ENCODE measurements at places on chromosomes 4 and X. TPM values are rescaled to one million over a fixed set of nuclear protein-coding genes. Genes with fewer than 3 reads are reported as not detected.

- DNase-seq: peak; percentile 5
- H3K4me1 ChIP-seq: no peaks in the 10 kb centered on the region
- H3K27ac ChIP-seq: no peak overlapping the region
- H3K27me3 ChIP-seq: peaks cover 25% of the 10 kb centered on the region
These were observed 12.4 kb downstream of the S100G start for GRCh38 chrX:16662402-16662801.

GRCh38 chrX:22889819-22890218 lies 109.9 kb upstream of the DDX53 start:
- H3K27ac ChIP-seq: no peak overlapping the region
- no peaks in the 10 kb centered on the region for H3K27me3 ChIP-seq
- no peaks in the 10 kb centered on the region for H3K4me1 ChIP-seq
- no peaks in the 10 kb centered on the region for H3K36me3 ChIP-seq

DNA sequence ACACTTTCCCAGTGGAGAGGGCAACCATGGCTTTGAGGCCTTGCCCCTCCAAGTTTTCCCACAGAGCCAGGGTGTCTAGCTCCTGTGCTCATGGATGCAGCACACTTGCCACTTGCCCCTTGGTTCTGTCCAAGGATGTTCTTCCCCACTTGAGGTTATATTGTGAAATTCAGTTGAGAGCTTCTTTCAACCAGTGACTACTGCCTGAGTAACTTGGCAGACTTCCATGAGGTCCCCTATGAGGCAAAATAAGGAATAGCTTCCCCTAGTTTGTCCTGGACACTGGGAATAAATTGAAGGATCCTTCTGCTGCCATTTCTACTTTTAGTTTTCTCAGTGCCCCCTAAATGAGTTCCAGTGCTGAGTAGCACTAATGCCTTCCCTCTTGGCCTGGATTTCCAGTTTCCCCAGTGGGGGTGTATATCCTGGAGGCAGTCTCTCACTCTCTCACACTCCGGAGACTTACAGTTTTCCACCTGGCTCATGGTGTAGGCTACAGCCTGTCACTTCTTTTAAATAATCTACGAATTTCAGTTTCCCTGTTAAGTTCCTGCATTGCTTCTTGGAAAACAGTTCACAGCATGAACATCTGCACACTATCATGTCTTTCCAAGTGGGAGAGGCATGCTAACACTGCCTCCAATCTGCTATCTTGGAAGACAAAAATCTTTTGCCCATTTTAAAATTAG lies 36.4 kb upstream of the ADH4 start:
- H3K4me3 ChIP-seq: no peak overlapping the region
- H3K27me3 ChIP-seq: no peaks in the 10 kb centered on the region
- DNase-seq: peak; percentile 89
- H3K36me3 ChIP-seq: no peaks in the 10 kb centered on the region
- peaks cover 6% of the 10 kb centered on the region for H3K4me1 ChIP-seq

DNA sequence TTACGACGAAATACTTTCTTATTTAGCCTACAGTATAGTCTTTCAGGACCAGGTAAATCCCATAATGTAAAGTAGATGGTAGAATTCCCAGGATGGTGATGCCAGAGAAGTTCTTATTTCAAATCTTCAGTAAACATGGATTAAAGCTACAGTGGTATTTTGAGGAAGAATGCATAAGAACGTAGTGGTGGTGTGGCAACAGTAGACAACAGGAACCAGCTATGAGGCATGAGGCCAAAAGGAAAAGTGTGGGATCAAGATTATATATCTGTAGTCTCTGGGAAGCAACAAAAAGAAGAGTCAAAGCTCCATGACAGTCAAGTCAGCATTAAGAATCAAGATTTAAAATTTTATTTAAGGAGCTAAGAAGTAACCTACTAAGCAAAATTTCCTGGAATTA lies 60.2 kb downstream of the METTL14 start:
- DNase-seq: no peak
- H3K27ac ChIP-seq: no peak overlapping the region
- no peak overlapping the region for H3K4me3 ChIP-seq
- H3K36me3 ChIP-seq: peaks cover 21% of the 10 kb centered on the region
- no peaks in the 10 kb centered on the region for H3K27me3 ChIP-seq

DNA sequence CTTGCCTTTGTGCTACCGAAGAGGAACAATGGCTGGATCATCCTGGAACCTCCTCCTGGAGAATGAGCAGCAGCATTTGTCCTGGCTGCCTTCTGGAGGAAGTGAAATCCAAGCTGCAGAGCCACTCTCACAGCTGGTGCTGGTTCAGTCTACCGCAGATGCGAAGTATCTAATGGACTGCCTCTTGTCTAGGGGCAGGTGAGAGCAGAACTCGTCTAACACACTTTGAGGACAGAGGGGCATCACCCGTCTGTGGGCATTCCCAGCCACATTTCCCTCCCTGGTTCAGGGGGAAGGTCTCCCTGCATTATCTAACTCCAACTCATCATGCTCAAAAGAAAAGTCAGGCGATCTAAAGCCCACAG lies 338.2 kb upstream of the GATB start:
- no peaks in the 10 kb centered on the region for H3K27me3 ChIP-seq
- no peak for DNase-seq
- no peak overlapping the region for H3K27ac ChIP-seq
- peaks cover 25% of the 10 kb centered on the region for H3K4me1 ChIP-seq
- no peak overlapping the region for H3K4me3 ChIP-seq
- no peaks in the 10 kb centered on the region for H3K36me3 ChIP-seq

DNA sequence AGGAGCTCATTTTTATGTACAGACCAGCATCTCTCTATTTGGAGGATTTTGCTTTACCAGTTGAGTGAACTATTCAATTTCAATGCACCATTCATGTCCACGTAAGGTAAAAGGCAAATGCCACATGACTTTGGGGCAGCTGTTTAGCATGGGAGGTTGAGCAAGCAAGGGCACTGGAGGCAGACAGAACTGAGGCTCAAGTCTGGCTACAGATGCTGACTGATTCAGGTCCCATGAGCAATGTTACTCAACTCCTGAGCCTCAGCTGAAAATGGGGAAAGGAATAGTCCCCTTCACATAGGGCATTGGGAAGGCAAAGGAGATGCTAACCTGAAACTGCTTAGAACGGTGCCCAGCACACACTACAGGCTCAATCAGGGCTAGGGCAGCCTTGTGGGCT lies 93.0 kb upstream of the MTM1 start:
- peaks cover 37% of the 10 kb centered on the region for H3K27me3 ChIP-seq
- H3K36me3 ChIP-seq: no peaks in the 10 kb centered on the region
- no peak for DNase-seq
- H3K4me1 ChIP-seq: peaks cover 17% of the 10 kb centered on the region
- no peak overlapping the region for H3K27ac ChIP-seq

GRCh38 chr4:55931833-55932232 lies 16.9 kb upstream of the CEP135 start:
- DNase-seq: no peak
- no peaks in the 10 kb centered on the region for H3K36me3 ChIP-seq
- no peaks in the 10 kb centered on the region for H3K27me3 ChIP-seq
- no peaks in the 10 kb centered on the region for H3K4me1 ChIP-seq
- no peak overlapping the region for H3K4me3 ChIP-seq

GRCh38 chr4:149489321-149489720 lies 326.3 kb downstream of the IQCM start:
- DNase-seq: no peak
- no peaks in the 10 kb centered on the region for H3K4me1 ChIP-seq
- H3K27me3 ChIP-seq: no peaks in the 10 kb centered on the region
- H3K36me3 ChIP-seq: no peaks in the 10 kb centered on the region

DNA sequence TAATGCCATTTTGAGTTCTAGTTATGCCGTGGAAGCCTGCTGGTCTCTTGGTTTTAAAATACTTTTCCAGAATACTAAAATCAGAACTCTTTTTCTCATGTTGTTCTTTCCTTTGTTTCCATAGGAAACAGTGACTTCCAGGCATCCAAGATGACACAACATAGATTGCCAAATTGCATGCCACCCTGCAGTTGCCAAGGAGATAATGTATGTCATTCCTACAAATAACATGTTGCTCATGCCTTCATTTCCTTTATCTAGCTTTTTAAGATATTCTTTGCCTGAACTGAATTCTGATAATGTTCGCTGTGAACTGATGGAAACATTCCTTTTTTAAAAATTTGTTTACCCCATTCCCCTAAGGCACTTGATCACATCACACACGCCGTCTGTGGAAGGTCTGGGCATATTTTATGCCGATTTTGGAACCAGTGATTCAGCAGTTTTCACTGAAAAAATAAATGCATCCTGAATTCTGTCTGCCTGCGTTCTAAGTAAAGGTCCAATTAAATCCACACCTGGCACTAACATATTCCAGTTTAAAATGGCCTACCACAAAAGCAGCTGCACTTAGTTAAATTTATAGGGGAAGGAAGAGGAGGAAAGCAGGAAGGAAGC lies 38.0 kb upstream of the COX7B2 start:
- H3K4me1 ChIP-seq: no peaks in the 10 kb centered on the region
- H3K4me3 ChIP-seq: no peak overlapping the region
- no peak overlapping the region for H3K27ac ChIP-seq
- no peaks in the 10 kb centered on the region for H3K36me3 ChIP-seq
- no peaks in the 10 kb centered on the region for H3K27me3 ChIP-seq

DNA sequence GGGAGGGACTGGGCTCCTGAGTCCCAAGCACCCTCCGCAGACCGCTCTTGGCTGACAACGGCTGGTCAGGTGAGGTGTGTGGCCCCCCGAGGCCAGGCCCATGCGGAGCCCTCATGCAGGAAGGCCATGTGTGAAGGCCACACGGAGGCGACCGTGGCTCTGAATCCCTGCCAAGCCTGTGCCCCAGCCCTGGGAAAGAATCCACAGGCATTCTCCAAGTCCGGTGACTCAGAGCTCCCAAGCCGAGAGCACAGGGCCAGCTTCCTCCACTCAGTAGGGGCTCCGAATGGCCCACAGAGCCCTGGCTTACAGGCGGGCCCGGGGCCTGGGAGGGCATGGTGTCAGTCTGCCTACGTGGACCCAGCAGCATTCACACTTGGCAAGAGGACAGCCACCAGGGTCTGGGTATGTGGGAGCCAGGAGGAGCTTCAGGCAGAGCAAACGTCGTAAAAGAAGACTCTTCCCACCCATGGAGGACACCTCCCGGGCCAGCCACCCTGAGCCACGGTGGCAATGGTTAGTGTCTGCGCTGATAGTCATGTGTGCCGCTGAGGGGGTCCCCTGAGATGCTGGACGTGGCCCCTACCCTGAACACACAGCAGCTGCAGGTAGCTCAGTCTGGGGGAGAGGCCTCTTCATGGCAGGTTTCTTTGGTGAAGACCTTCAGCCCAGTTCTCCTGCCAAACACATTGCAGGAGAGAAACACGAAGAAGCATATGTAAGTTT lies 105.7 kb downstream of the PSAPL1 start:
- DNase-seq: peak; percentile 58
- H3K4me3 ChIP-seq: no peak overlapping the region
- H3K27me3 ChIP-seq: peaks cover 26% of the 10 kb centered on the region

DNA sequence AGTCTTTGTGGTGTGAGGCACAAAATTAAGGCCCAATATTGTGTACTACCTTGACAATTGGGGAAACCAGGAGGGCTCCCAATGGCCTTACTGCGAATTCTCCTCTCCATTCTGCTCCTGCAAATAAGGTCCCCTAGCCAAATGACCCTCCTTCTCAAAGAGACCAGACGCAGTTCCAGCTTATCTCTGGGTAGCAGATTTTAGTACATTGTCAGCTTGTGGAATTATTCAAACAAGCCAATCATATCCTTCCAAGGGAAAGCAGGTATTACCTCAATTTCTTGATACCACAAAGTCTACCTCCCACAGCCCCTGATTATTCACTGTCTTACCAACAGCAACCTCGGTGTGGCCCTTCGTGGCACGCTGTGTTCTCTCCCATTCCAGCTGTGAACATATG lies 7.8 kb upstream of the ZBTB33 start:
- no peaks in the 10 kb centered on the region for H3K4me1 ChIP-seq
- no peak for DNase-seq
- H3K27ac ChIP-seq: no peak overlapping the region
- H3K4me3 ChIP-seq: no peak overlapping the region

DNA sequence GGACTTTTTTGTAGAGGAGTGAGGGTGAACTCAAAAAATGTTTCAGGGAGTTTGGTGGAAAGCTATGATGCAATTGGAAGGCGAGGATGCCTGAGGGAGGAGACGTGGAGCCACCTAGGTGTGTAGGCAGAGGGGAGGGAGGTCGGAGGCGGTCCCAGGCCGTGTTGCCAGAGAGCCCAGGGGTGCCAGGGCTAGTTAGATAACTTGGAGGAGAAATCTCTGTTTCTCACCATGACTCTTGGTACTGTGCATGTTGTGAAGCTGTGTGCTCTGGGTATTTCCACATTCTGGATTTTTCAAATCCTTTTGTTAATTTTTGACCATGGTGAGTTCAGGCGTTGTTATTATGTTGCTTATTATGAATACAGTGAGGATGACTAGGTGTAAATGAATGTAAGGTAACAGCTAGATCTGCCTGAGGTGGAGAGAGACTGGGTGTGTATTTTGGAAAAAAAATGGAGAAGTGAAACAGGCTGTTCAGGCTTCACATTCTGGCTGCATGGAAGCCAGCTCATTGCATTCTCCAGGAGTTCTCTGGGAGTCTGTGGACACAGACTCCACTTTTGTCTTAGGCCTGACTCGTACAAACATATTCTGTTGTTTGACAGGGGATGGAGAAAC lies 4.5 kb downstream of the RAB9A start:
- no peaks in the 10 kb centered on the region for H3K36me3 ChIP-seq
- no peak overlapping the region for H3K4me3 ChIP-seq
- peaks cover 11% of the 10 kb centered on the region for H3K4me1 ChIP-seq
- H3K27ac ChIP-seq: no peak overlapping the region
- peaks cover 42% of the 10 kb centered on the region for H3K27me3 ChIP-seq

GRCh38 chr4:16237715-16238114 lies 11.4 kb upstream of the TAPT1 start:
- H3K4me3 ChIP-seq: no peak overlapping the region
- H3K27me3 ChIP-seq: no peaks in the 10 kb centered on the region
- no peak overlapping the region for H3K27ac ChIP-seq
- peak; percentile 69 for DNase-seq
- peaks cover under 1% of the 10 kb centered on the region for H3K36me3 ChIP-seq

DNA sequence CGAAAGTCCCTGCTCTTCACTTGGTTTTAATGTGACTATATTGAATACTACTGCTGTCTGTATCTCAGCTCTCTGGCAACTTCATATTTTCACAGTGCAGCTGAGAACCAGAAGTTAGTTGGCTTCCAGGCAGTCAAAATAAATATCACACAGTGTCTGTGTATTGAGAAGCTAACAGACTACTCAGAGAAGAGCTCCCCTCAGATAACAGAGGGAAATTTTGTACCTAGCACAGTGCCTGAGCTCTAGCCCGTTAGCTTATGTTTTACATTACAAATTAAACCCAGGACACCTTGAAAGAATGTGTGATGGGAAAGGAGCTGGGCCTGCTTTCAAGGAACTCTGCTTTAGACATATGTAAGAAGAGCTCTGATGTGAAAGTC lies 22.7 kb downstream of the JADE1 start:
- H3K27me3 ChIP-seq: no peaks in the 10 kb centered on the region
- H3K4me1 ChIP-seq: peaks cover 22% of the 10 kb centered on the region
- DNase-seq: peak; percentile 48
- no peak overlapping the region for H3K4me3 ChIP-seq
- H3K36me3 ChIP-seq: peaks cover 18% of the 10 kb centered on the region

GRCh38 chr4:47830265-47831025 lies 7.4 kb downstream of the CORIN start:
- peaks cover 1% of the 10 kb centered on the region for H3K27me3 ChIP-seq
- H3K4me1 ChIP-seq: peaks cover 4% of the 10 kb centered on the region
- peak overlapping the region; percentile 69 for H3K27ac ChIP-seq
- H3K4me3 ChIP-seq: no peak overlapping the region

Gene ADRA2C
- 3.5 TPM for polyA plus RNA-seq

Gene S100P
- 0.99 TPM for polyA plus RNA-seq

Gene NR0B1
- 0.20 TPM for polyA plus RNA-seq

Gene C4orf51
- polyA plus RNA-seq: not detected

Gene MAGEA10
- polyA plus RNA-seq: not detected

Gene ARHGAP6
- 9.3 TPM for polyA plus RNA-seq

Gene PABPC1L2B
- not detected for polyA plus RNA-seq

Gene ACE2
- 0.11 TPM for polyA plus RNA-seq

Gene RBM10
- 33.3 TPM for polyA plus RNA-seq

Gene UGT8
- polyA plus RNA-seq: 0.24 TPM
